Ovary (tissue), 10 donors: ENCODE measurements at places on chromosomes 7 and 10. TPM values are rescaled to one million over a fixed set of nuclear protein-coding genes. Genes with fewer than 3 reads are reported as not detected.

- H3K27me3 ChIP-seq: no peaks in the 10 kb centered on the region
- no peak for DNase-seq
- no peak overlapping the region for H3K27ac ChIP-seq
- no peak overlapping the region for H3K4me3 ChIP-seq
Observed at GRCh38 chr10:1708746-1709145, 28.6 kb downstream of the ADARB2 start.

DNA sequence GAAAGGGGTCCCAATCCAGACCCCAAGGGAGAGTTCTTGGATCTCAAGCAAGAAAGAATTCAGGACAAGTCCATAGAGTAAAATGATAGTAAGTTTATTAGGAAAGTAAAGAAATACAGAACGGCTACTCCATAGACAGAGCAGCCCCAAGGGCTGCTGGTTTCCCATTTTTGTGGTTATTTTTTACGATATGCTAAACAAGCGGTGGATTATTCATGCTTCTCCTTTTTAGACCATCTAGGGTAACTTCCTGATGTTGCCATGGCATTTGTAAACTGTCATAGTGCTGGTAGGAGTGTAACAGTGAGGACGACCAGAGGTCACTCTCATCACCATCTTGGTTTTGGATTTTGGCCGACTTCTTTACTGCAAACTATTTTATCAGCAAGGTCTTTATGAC lies 1033.4 kb downstream of the SORCS3 start:
- no peaks in the 10 kb centered on the region for H3K27me3 ChIP-seq
- H3K27ac ChIP-seq: no peak overlapping the region
- no peak for DNase-seq
- H3K4me1 ChIP-seq: no peaks in the 10 kb centered on the region
- H3K36me3 ChIP-seq: no peaks in the 10 kb centered on the region

GRCh38 chr7:21887353-21887752 lies 58.3 kb downstream of the CDCA7L start:
- H3K4me1 ChIP-seq: no peaks in the 10 kb centered on the region
- H3K27ac ChIP-seq: no peak overlapping the region
- H3K36me3 ChIP-seq: no peaks in the 10 kb centered on the region
- H3K4me3 ChIP-seq: no peak overlapping the region
- H3K27me3 ChIP-seq: no peaks in the 10 kb centered on the region
- DNase-seq: no peak

The PRSS37 gene
- not detected for total RNA-seq

GRCh38 chr7:1175967-1176851 lies 16.2 kb upstream of the ZFAND2A start:
- H3K36me3 ChIP-seq: no peaks in the 10 kb centered on the region
- DNase-seq: peak; percentile 86
- H3K4me3 ChIP-seq: no peak overlapping the region
- H3K4me1 ChIP-seq: peaks cover 2% of the 10 kb centered on the region

- no peaks in the 10 kb centered on the region for H3K27me3 ChIP-seq
- H3K4me3 ChIP-seq: no peak overlapping the region
- no peak overlapping the region for H3K27ac ChIP-seq
- no peaks in the 10 kb centered on the region for H3K4me1 ChIP-seq
- no peak for DNase-seq
Observed at GRCh38 chr10:129883029-129883428, 81.0 kb downstream of the EBF3 start.

- no peaks in the 10 kb centered on the region for H3K27me3 ChIP-seq
- peak; percentile 76 for DNase-seq
- H3K36me3 ChIP-seq: no peaks in the 10 kb centered on the region
- H3K4me3 ChIP-seq: peak overlapping the region; percentile 54
Observed at GRCh38 chr10:77638321-77639101, 903 bp upstream of the KCNMA1 start.

The PALD1 gene
- total RNA-seq: 9.1 TPM

The GNGT1 gene
- total RNA-seq: not detected

- no peak for DNase-seq
- no peak overlapping the region for H3K4me3 ChIP-seq
- H3K36me3 ChIP-seq: no peaks in the 10 kb centered on the region
- no peaks in the 10 kb centered on the region for H3K27me3 ChIP-seq
- H3K4me1 ChIP-seq: no peaks in the 10 kb centered on the region
Observed at GRCh38 chr7:51774178-51774577, 457.6 kb upstream of the COBL start.

GRCh38 chr10:132793213-132793612 lies 7.3 kb upstream of the NKX6-2 start:
- no peak overlapping the region for H3K4me3 ChIP-seq
- DNase-seq: no peak
- H3K27ac ChIP-seq: no peak overlapping the region
- H3K27me3 ChIP-seq: peaks cover 9% of the 10 kb centered on the region

DNA sequence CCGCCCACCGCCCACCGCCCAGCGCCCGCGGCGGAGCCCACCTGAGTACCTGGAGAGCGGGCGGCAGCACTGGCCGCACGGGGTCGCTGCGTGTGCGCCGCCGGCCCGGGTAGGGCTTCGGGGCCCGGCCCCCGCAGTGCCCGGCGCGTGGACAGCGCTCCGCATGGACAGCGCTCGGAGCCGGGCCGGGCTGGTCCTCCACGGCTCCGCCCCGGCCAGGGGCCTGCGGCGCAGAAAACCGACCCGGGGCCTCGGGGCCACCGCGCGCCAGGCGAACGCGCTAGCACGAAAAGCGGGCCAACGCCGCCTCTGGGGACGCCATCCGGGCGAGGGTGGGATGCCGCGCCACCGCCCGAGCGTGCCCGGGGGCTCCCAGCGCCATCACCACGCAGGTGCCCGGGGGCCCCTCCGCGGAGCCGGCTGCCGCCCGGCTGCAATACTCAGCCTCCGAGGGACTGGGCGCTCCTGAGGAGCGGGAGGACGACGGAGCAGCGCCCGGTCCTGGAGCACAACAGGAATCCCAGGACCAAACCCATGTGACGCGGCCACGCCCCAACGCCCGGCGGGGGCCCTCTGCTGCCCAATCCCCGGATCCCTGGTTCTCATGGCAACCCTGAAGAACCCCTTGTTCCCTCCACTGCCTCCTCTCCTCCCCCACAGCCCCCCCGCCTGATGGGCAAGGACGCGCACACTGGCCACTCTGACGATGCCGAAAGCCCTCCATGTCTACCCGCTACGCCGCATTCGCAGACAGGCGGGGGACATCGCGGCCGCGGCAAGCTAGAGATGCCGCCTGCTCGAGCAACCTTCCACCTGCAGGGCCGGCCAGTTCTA lies at the start of gene GRB10:
TSS of gene GRB10 (minus strand) at position 522 of the 834 bp plus-strand sequence. CDS start 50,574 bp downstream, outside the sequence.
- H3K4me3 ChIP-seq: peak within 1 kb of the TSS; percentile 46
- no peaks in the 10 kb centered on the region for H3K36me3 ChIP-seq
- peak; percentile 48 for DNase-seq
- H3K4me1 ChIP-seq: no peaks in the 10 kb centered on the region
- peak within 1 kb of the TSS; percentile 45 for H3K27ac ChIP-seq
- no peaks in the 10 kb centered on the region for H3K27me3 ChIP-seq

- H3K27me3 ChIP-seq: no peaks in the 10 kb centered on the region
- H3K4me3 ChIP-seq: no peak overlapping the region
- H3K36me3 ChIP-seq: no peaks in the 10 kb centered on the region
- DNase-seq: no peak
- H3K4me1 ChIP-seq: no peaks in the 10 kb centered on the region
- no peak overlapping the region for H3K27ac ChIP-seq
Observed at GRCh38 chr7:6608081-6608480, 7.3 kb upstream of the ZNF853 start.

- no peak overlapping the region for H3K4me3 ChIP-seq
- no peaks in the 10 kb centered on the region for H3K36me3 ChIP-seq
- DNase-seq: no peak
- no peak overlapping the region for H3K27ac ChIP-seq
- H3K27me3 ChIP-seq: no peaks in the 10 kb centered on the region
Observed at GRCh38 chr10:102268375-102268888, 23.1 kb downstream of the GBF1 start.

DNA sequence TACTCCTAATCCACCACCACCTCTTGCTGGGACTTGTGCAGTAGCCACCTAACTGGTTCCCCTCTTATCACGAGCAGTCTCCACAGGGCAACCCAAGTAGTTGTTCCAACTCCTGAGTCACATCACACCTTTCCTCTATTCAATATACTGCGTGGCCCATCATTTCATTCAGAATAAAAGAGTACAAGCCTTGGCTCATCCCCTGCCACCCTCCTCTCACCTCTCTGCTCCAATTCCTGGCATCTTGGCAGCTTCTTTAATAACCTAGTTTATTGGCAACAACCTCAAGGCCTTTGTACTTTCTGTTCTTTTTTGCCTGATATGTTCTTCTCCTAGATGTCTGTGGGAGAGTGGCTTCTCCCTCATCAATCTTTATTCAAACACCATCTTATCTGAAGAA lies 199.4 kb downstream of the KIAA1217 start:
- H3K36me3 ChIP-seq: no peaks in the 10 kb centered on the region
- no peaks in the 10 kb centered on the region for H3K27me3 ChIP-seq
- H3K27ac ChIP-seq: no peak overlapping the region
- H3K4me3 ChIP-seq: no peak overlapping the region

DNA sequence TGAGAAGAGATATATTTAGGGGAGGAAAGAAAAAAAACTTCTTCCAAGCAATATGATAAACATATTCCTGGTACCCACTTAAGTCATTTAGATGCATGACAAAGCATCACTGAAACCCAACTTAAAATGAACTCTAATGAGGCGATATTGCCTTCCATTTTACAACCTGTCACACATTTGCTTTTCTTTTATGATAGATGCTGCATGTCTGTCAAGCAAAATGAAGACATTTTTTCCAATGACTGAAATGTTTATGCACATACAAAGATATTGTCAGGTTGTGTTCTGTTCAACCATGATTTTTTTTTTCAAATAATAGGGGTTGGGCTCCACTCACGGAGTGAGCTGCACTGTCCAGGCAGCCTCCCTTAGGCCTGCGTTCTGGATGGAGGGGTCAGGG lies 894.4 kb downstream of the SORCS3 start:
- no peak overlapping the region for H3K4me3 ChIP-seq
- H3K4me1 ChIP-seq: no peaks in the 10 kb centered on the region
- no peak for DNase-seq
- no peak overlapping the region for H3K27ac ChIP-seq
- no peaks in the 10 kb centered on the region for H3K36me3 ChIP-seq

DNA sequence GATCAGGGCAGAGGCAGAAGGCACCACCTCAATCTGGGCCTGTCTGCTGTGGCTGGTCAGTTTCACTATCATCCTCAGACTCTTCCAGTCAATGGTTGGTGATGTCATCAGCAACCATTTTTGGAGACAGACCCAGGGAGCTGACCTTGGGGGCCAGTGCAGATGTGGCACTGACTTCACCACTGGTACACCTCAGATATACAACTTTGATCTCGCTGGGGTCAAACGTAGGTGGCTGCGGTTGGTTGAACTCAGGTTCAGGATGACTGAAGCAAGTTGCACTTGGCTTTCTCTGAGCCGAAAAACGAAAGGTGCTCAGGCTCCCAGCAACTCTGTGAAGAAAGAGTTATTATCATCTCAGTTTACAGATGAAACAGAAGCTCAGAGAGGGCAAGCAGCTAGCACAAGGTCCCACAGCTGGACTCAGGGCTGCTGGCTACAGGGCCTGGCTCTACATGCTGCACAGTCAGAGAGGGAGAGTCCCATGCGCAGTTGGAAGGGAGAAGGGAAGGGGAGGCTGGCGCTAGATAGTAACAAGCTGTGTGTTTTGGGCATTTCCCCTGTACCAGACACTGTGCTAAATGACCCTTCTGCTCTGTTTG lies 27.2 kb downstream of the ANKRD16 start:
- H3K4me1 ChIP-seq: no peaks in the 10 kb centered on the region
- no peak for DNase-seq
- no peak overlapping the region for H3K4me3 ChIP-seq
- H3K36me3 ChIP-seq: no peaks in the 10 kb centered on the region
- no peaks in the 10 kb centered on the region for H3K27me3 ChIP-seq

The SFTPA1 gene
- 1.6 TPM for total RNA-seq

The SKAP2 gene
- total RNA-seq: 29.1 TPM

DNA sequence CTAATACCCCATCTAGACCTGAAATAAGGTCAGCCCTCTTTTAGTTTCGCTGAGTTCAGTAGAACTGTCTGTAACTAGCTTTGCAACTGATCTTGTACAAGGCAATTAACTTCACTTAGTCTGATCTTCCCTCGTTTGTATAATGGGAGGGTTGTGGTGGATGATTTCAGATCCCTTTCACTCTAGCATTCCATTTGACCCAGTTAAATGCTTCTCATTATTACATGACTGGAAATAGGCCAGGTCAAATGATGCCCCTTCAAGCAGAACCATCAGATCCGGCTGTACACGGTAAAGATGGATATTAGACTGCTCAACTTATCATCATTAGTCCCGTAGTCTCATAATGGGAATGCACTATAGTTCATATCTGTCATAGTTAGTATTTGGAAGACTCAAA lies 1009.0 kb downstream of the LRMDA start:
- no peak for DNase-seq
- peaks cover 8% of the 10 kb centered on the region for H3K4me1 ChIP-seq
- no peak overlapping the region for H3K4me3 ChIP-seq
- no peaks in the 10 kb centered on the region for H3K36me3 ChIP-seq
- no peaks in the 10 kb centered on the region for H3K27me3 ChIP-seq

DNA sequence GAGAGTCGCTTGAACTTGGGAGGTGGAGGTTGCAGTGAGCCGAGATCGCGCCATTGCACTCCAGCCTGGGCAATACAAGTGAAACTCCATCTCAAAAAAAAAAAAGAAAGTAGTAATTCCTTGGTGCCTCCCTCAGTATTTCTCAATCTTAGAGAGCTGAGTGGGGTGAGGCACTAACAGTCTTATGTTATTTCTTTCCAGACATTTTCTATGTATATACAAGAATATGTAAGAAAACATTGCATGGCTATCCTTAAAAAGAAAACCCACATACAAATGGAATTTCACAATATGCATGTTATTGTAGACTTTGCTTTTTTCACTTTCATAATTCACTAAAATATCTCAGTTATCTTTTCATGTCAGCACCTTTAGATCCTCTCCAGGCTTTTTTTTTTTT lies 13.6 kb upstream of the SLF2 start:
- no peaks in the 10 kb centered on the region for H3K27me3 ChIP-seq
- H3K27ac ChIP-seq: no peak overlapping the region
- H3K4me1 ChIP-seq: no peaks in the 10 kb centered on the region
- H3K36me3 ChIP-seq: no peaks in the 10 kb centered on the region
- DNase-seq: no peak

- H3K27ac ChIP-seq: no peak overlapping the region
- no peaks in the 10 kb centered on the region for H3K27me3 ChIP-seq
- DNase-seq: no peak
- H3K36me3 ChIP-seq: no peaks in the 10 kb centered on the region
- H3K4me1 ChIP-seq: peaks cover 4% of the 10 kb centered on the region
Observed at GRCh38 chr7:107065929-107066247, 21.4 kb downstream of the PRKAR2B start.

The ASB15 gene
- total RNA-seq: not detected

- H3K27ac ChIP-seq: no peak overlapping the region
- H3K4me3 ChIP-seq: no peak overlapping the region
- no peaks in the 10 kb centered on the region for H3K4me1 ChIP-seq
- no peak for DNase-seq
Observed at GRCh38 chr7:85424298-85424697, 237.4 kb upstream of the SEMA3D start.

The GLI3 gene
- 66.3 TPM for total RNA-seq

- no peak overlapping the region for H3K27ac ChIP-seq
- no peaks in the 10 kb centered on the region for H3K4me1 ChIP-seq
- H3K27me3 ChIP-seq: no peaks in the 10 kb centered on the region
- no peak overlapping the region for H3K4me3 ChIP-seq
Observed at GRCh38 chr7:24778543-24779282, 21.4 kb upstream of the GSDME start.
